ENCODE measurements at places on chromosomes 7 and 10.

DNA sequence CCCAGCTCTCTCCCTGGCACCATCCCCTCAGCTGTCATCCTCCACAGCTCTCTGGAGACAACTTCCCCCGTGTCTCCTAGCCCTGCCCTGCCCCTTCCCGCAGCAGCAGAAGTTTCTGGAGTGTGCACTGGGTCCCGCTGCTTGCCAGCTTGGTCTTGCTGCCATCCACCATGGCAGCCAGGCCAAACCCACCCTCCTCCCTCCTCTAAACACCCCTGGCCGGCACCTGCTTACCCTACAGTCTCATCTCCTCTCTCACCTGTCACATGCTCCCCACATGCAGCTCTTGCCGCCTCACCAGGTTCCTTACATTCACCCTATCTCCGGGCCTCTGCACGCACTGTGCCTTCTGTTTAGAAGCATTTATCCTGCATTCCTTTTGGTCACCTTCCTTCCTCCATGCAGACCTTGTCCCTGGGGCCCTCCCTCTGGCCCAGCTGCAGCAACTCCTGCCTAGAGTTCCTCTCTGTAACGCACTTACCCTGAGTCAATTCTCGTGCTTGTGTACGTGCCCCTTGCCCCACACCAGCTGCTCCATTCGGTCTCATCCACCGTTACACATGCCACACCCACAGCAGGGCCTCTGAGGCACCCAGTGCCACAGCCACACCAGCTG, 93.9 kb upstream of the RET start:
- no peak for DNase-seq

DNA sequence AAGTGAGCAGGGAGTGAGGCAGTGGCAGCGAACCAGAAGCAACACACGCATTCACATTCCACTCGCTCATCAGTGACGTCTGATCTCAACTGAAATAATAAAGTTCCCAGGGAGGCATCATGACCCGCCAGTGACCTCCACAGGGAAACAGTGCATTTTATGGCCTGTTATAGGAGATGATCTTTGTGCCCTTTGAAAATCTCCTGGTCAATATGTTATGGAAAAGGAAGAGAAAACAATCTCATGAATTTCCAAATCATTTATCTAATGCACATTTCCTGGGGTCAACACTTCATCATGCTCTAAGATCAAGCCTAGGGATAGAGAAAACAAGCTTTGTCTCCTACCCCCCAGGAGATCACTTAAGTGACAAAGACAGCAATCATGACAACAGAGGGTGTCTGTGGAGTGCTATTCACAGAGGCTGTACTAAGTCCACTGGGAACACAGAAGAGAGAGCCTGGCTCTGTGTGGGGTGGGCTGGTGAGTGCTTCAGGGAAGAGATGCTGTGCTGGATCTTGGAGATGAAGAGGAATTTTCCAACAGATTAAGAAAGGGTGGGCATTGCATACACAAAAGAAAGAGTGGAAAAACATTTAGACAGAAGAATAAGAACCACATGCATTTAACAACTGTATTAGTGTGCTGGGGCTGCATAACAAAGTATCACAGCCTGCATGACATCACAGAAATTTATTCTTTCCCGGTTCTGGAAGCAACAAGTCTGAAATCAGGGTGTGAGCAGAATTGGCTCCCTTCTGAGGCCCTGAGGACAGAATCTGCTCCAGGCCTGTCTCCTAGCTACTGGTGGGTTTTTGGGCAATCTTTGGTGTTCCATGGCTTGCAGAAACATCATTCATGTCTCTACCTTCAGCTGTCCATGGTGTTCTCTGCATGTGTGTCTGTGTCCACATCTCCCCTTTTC, 613.9 kb upstream of the IGFBP3 start:
- peak; percentile 57 for DNase-seq

- DNase-seq: no peak
These were observed 330.2 kb downstream of the GLRX3 start for GRCh38 chr10:130466271-130466997.

GRCh38 chr7:139132887-139133286, 23.4 kb upstream of the ZC3HAV1 start:
- no peak for DNase-seq

GRCh38 chr7:34928052-34928451, 109.2 kb downstream of the DPY19L1 start:
- peak; percentile 38 for DNase-seq

DNA sequence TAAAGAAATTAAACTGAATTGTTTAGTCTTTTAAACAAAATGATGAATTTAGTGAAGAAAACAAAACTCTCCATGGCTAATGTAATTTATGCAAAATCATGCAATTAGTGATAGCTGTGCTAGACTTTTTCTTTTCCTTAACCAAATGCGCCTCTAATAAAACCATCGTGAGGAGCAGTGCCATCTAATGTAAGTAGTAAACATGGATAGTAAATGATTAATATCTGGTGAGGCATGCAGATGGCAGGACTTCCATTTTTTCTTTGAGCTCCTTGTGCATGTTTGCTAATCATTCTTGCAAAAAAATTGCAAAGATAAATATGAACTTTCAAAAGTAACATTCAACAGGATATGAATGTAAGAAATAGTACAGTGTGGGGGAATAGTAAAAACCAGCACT, 2.3 kb downstream of the INSYN2A start:
- DNase-seq: no peak

DNA sequence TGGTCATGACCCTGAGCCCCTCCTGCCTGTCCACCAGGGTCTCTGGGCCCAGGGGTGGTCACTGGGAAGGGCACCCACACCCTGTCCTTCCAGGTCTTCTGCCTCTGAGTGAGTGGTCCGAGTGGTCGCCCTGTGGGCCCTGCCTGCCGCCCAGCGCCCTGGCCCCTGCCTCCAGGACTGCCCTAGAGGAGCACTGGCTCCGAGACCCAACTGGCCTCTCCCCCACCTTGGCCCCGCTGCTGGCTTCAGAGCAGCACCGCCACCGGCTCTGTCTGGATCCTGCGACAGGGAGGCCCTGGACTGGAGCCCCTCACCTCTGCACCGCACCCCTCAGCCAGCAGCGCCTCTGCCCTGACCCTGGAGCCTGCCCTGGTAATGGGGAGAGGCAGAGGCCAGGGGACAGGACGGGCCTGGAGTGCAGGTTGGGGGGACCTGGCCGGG, 13.9 kb upstream of the ZNF862 start:
- DNase-seq: no peak

GRCh38 chr10:77892761-77893160, 33.8 kb downstream of the DLG5 start:
- DNase-seq: no peak

GRCh38 chr10:48508791-48509772, 95.8 kb downstream of the ARHGAP22 start:
- no peak for DNase-seq

DNA sequence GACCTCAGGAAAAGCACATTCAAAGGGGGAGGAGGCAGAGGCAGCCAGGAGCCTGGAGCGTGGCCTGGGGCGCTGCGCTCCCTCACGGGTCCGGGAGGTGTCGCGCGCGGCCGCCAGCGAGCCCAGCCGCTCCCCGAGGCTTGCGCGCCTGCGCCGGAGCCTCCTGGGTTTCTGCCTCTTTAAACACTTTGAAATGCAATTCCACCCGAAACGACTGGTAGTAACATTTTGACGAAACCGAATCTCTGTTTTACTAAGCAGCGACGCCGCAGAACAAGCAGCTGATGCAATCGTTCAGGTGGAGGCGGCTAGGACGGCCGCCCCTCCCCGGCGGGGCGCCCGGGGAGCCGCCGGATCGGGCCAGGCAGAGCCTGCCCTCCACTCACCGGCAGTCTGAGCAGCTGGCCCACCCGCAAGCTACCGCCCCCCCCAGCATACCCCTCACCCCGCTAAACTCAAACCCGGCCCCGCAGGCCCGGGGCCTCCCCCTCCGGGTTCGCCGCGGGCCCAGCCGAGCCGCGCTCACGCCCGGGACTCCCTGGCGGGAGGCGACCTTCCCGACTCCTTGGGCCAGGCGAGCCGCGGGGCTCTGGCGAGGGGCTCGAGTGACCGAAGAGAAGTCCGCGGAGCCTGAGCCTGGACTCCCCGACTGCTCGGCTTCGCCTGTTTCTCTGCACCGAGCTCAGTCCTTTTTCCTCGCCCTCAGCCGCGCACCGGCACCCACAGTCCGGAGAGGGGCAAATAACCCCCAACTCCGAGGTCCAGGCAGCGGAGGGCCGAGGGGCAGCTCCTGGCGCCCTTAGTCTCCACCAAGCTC, 3.2 kb downstream of the MKX start:
- no peak for DNase-seq

DNA sequence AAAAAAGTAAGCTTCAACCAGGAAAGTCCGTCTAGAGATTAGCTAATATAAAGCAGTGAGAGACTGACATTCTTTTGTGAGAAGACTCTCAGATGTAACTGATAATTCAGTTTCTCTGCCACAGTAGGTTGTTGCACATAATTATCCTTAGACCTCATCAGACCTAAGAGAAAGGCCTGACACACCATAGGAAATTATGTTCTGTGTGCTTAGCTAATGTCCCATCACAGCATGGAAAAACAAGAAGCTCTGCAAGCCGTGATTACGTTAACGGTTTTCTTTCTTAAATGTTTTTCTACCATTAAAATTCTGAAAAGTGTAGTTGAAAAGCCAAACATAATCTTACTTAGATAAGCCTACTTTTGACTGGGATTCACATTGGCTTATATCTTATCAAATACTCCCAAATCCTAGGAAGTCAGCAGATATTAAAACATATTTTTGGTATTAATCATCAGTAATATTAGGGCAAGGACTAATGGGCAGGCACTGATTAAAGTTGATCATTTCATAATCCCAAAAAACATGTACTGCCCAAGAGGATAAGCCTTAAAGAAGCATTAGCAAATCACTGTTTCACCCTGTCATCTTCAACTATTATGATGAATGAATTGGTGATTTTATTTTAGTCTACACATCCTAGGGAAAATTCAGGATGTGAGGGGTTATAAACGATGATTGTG, 5.2 kb downstream of the CSTF2T start:
- DNase-seq: no peak

DNA sequence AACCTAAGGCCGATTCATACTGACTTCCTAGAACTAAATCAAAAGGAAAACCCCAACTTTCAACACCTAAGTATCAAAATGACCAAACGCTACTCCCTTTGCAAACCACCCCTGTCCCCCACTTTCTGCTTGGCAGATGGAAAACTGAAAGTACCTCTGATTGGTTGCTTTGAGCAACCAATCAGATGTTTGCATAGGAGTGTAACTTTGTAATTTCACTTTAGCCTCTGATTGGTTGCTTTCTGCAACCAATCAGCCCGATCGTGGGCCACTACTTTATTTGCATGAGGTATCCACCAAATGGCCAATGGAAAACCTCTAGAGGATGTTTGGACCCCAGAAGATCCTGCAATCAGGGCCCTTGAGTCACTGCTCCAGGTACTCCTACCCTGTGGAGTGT, 12.3 kb upstream of the SNX10 start:
- DNase-seq: no peak

- no peak for DNase-seq
These were observed 12.1 kb upstream of the PDGFA start for GRCh38 chr7:531777-532176.

DNA sequence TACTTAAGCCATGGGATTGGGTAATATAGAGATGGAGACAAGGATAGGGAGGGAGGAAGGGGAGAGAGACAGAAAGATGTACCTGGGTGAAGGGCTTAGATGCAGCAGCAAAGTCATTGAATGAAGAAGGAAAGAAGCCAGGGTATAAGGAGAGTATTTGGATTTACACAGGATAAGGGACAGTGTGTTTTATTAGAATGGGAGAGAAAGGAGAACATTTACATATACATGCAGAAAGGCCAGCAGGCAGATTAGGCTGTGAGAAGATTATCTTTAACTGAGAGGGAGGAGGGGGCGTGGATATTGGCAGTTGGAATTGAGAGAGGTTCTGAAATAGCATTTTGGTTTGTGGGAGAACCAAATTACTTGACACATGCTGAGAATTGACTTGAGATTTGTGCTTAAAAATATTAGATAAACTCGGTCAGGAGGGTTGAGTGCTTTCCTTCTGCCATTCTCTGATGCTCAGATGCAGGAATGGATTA, 161.5 kb upstream of the ZNF804B start:
- DNase-seq: no peak

DNA sequence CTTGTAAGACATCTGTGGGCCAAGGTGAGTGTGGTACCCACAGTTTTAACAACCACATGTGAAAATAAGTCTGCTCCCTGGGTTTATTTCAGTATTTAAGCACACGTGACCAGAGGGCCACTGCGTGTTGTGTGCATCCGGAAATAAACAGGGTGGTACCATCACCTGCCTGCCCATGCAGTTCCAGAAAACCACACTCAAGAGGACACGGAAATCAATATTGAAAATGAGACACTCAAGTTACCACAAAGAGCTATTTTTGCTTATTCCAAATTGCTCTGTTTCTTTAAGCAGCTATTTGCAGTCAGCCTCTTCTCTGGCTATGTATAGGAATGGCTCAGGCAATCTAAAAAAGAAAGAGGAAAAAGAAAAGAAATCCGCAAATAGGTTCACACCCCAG, 71.8 kb upstream of the LOXL4 start:
- DNase-seq: no peak

DNA sequence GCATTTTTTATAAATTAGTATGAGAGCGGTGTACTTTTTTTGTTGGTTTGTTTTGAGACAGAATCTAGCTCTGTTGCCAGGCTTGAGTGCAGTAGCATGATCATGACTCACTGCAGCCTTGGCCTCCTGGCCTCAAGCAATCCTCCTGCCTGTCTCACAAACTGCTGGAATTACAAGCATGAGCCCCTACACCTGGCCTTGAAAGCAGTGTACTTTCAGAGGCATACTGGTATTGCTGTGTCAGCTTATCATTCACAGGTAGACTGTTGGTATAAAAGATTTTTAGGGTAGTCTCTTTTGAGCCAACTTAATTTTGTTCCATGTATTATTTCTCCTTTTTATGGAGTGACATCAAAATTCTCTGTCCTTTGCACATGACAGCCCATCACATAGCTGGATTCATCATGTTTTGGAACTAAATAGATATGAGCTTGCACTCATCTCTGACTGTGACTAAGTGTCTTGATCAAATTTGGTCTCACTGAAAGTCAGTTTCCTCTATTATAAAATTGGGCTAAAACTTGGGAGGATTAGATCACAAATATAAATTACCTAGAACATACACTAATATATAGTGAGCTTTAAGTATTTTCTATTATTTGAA, 12.4 kb downstream of the GNAT3 start:
- no peak for DNase-seq

GRCh38 chr7:685540-685939, 41.0 kb upstream of the DNAAF5 start:
- no peak for DNase-seq

GRCh38 chr7:32047075-32047474, 23.1 kb downstream of the PDE1C start:
- DNase-seq: no peak

DNA sequence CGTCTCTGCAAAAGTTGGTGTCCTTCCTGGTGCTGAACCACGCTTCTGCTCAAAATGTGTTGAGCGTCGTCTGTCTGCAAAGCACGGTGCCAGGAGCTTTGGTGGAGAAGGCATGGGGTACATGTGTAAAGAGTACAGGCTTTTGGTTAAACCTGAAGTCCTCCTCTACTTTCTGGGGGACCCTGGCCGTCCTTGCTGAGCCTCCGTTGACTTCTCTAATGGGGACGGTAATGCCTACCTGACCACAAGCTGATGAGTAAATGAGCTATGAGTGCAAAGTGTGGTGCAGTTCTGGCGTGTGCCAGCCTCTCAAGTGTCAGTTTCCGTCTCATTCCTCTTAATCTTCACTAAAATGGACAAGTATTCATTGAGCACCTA, 527 bp upstream of the HERPUD2 start:
- DNase-seq: no peak
